ENCODE measurements at places on chromosomes 6 and 20.

DNA sequence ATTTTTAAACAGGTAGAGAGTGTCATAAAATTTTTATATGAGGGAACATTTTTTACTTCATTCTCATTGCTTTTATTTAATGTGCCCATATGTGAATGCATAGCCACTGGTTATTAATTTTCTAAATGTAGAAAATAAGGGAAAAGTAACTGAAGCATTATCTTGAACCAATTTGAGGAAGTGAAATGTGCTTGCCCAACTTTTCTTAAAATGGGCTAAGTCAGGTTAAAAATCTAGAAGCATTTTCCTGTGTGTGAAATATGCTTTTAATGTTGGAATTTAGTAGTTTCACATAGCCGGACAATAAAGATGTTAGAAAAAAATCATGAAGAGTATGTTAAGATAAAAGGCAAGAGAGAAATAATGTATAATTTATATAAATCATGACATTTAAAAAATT lies 3.8 kb downstream of the SEC23B start:
- DNase-seq: no peak

DNA sequence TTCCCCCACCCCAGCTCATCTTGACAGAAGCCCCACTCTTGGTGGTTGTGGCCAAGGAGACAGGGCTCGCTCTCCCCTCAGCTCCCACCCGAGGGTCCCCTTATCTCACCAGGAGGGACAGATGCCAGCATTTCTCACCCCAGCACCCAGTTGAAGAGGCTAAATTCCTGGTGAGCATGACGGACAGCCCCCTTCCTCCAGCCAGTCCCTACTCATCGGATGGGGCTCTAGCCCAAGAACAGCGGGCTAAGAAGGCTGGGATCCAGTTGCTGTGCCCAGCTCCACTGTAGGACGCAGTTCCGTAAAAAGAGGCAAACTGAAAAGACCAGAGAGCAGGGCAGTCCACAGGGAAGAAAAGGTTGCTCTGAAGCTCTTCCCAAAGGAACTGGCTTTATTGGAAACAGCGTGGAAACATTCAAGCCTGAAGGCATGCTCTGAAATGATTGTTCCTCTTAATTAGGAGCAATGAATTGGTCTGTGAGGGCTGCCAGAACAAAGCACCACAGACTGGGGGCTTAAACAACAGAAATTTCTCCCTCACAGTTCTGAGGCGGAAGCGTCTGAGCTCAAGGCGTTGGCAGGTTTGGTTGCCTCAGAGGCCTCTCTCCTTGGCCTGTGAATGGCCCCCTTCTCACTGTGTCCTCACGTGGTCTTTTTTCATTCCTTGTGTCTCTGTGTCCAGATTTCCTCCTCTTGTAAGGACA lies 17.9 kb upstream of the KIF25 start:
- no peak for DNase-seq

DNA sequence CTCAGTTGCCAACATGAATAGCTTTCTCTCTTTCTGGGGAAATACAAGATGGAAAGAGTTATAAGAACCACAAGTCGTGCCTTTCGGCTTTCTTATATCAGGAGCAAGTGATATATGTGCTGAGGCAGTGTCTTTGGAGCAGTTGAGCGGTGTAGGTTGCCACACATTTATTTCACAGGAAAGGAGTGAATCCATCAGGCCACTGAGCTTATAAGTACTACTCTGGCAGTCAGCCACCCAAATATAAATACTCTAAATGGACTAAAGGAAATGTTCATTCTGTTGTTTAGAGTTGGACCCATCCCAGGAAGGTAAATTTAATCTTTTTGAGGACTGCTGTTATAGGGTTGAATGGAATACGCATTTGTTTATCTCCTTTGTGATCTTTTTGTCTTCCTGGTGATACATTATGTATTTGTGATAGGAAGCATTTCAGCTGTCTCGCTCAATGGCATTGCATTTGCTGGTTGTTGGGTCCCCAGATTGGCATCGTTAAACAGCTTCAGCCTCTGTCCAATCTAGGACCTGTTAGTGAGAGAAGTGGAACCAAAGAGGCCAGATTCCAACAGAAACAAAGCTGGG lies 139.7 kb downstream of the SOBP start:
- no peak for DNase-seq

GRCh38 chr20:48012401-48012974 lies 227.2 kb upstream of the SULF2 start:
- DNase-seq: no peak

GRCh38 chr20:32623667-32624157 lies 38.6 kb upstream of the NOL4L start:
- DNase-seq: no peak

DNA sequence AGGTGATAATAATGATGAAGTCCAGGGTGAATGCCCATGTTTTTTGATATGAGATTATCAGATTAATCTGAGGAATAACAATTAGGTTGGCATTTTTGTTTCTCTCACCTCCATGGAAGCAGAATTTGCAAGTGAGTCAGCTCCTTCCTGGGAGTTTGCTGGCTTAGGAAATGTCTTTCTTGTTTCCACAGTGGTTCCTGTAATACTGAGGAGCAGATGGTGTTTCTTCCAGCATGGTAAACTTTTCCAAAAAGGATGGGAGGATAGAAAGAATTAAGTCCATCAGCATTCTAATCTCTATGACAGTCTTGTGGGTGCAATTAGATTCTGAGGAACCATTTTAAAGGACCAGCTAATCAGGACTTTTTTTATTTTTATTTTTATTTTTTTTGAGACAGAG lies 40.5 kb downstream of the SNAP25 start:
- no peak for DNase-seq

DNA sequence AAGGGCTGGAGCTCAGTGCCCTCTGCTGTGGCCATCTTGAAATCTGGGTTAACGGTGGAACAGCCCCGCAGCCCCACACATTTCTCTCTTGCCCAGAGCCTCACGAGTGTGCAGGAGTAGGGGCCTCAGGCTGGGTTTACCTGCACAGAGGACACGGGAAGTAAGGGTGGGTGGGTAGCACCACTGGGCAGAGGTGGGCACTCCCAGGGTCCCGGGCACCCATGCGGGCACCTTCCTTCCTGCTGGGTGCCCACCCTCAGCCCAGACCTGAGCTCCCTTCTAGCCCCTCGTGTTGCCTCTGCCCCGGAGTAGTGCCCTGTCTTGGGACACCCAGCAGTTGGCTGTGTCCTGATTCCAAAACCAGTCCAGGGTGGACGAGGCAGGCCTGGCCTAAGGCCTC lies 11.2 kb downstream of the COL9A3 start:
- no peak for DNase-seq

GRCh38 chr20:23050847-23051627 lies 1.6 kb upstream of the THBD start:
- DNase-seq: no peak

GRCh38 chr6:108739496-108740330 lies 108.5 kb upstream of the ARMC2 start:
- DNase-seq: no peak

GRCh38 chr20:50920997-50921396 lies 10.2 kb downstream of the ADNP start:
- DNase-seq: peak; percentile 18

DNA sequence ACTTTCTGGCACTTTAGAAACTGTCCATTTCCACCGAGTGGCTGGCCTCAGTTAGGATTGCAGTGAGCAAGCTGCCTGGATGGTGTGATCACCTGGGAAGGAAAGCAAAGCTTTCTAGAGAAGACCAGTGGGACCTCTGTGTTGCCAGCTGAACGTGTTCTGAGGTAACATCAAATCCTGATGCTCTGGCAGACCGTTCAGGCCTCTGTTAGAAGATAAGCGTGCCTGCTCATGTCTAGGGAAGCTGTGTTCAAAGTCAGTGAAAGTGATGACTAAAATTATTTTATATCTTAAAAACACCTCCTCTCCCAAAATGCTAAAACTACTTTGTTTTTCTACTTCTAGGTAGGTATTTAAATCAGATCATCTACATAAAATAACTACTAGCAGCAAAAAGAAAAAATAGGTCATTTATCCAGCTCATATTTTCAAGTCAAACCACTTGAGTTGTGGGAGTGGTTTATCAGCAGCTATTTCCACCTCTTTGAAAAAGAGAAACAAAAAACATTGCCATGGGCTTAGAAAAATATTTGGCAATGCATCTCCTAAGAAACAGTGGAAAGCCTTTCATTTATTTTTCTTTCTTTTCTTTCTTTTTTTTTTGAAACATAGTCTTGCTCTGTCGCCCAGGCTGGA lies 54.8 kb downstream of the CEP43 start:
- no peak for DNase-seq

DNA sequence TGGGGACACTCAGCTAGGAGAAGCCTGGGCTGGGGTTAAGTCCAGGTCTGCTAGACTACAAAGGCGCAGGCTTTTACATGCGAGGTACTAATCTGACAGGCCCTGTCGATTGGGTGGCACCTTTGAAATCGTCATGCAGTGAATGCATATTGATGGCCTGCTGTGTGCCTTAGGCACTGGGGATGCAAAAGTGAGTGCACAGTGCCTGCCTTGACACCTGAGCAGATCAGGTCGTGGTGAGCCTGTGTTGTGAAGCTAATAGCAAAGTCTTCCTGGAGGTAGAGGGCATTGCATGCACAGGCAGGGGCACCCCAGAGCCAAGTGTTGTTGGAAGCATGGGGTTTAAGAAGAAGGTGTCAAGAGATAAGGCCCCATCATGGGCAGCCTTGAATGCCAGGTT lies 16.9 kb downstream of the LRRC1 start:
- DNase-seq: no peak

DNA sequence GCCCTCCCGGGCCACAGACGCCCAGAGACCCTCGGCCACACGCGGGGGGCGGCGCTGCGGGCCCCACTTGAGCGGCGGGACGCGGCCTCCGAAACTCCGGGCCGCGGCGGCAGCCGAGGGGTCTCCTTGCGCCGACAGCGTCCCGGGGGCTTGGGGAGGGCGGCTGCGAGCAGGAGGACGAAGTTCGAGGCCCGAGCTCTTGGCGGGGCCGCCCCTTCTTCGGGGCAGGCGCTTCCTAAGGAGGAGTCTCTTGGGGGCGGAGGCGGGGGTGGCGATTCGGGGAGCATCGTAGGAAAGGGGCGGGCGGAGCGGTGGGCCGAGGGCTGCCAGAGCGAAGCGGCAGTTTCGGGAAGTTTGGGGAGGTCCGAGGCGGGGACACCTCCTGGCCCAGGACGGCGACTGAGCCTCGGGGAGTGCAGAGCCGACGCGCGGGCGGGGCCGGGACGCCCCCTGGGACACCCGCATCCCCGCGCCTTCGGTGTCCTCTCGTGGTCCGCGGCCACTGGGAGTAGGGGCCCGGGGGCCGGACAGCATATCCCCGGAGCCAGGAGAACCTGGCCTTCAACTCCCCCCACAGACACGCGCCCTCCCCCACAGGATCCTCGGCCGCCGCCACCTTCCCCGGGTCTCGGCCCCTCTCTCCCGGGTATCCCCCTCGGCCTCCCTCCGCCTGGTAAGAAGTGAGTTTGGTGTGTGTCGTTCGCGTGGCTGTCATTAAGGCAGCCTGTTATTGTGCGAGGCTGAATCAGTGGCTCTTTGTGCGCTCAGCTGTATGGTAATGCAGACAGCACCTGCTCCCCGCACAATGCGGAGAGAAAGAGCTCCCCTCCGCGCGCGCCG lies 613 bp upstream of the DLL1 start:
- DNase-seq: peak; percentile 8

DNA sequence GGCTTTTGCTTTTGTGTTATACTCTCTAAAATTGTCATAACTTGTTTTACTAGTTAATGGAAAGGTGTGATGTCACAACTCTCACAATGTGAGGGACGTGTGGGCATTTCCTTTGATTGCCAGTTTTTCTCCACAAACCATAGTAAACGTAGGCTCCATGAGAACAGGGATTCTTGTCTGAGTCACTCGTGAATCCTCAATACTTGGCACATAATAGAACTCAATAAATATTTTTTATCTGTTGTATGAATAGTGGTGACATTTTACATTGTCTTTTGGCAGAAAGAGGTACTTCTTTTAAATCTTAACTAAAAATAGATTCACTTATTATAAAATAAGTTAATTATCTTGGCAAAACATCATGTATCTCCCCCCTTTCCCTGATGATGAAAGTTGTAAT lies 69.0 kb upstream of the CNKSR3 start:
- no peak for DNase-seq

GRCh38 chr6:40394381-40394780 lies 192.8 kb downstream of the LRFN2 start:
- DNase-seq: no peak

GRCh38 chr6:47451162-47451561 lies 26.4 kb upstream of the CD2AP start:
- no peak for DNase-seq

DNA sequence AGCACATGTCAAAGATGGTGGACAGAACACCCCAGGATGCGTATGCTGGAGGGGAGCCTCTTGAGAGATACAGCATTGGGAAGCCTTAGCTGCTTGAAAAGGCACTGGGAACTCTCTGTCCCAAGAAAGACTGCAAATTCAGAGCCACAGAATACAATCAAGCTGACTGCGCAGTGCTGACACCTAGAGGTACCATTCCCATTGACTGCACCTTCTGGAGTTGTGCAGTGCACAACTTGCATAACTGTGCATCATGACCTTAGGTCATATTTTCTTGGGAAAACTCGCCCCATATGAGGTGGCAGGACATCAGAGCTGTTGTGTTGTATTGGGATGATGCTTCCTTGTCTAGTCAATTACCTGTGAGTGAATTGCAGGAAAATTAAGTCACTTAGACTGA lies 646.5 kb upstream of the NOX3 start:
- peak; percentile 2 for DNase-seq

All from SW 1271 (cell line).